Stimulated activated CD4-positive, alpha-beta T cell treated with anti-CD3 and anti-CD28 coated beads, Interleukin-4, amount 100 ng/mL, for 1 hour (primary cell): ENCODE measurements at places on chromosomes 2 and 18.

DNA sequence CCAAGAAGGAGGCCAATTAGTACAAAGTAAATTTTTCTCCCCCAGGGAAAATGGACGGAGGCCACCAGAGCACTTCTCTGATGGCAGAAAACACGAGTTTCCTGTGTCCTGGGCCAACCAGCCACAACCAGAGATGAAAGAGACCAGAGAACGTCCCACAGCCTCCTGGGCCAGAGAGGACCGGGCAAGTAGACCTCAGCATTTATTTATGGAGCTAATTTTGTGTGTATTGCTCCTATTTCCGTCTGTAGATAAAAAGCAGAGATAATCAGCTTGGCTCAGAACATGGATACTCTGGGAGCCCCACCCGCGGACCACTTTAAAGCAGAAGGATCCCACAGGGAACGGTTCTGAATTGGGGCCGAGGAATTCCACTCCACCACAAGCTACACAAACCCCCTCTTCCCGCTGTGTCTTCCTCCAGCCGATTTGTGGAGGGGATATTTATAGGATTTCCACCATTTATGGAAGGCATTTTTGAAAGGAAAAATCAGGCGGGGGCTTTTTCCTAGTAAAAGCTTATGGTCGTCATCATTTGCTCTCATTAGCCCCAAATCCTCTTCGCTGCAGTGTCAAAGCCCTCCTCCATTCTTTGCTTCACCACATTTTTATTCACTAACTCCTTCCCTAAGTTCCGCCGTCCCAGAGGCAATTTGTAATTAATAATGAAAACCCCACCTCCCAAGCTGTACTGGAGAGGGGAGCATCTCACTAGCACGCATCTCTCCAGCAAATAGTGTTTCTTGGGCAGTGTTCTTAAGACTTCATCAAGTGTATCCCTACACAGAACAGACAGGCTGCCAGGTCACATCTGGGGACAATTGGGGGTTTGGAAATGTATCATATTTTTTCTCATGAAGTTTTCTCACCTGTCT lies 43.7 kb upstream of the TWIST2 start:
- no peak for DNase-seq

DNA sequence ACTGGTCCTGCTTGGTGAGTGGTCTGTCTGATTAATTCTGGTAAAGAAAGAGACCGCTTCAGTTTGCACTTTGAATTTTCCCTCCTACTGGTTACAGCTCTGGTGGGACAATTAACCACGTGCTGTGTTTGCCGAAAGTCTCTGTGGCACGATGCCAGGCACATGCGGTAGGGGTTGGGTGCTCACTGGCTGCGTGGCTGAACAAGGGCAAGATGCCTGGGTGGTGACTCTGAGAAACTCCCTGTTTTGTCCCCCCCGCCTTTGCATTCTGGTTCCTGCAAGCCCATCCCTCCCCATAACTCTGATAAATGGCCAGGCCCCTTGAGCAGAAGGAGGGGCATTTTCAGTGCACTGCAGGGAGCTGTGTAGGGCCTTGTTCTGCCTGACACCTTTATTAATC lies 206.1 kb downstream of the TFCP2L1 start:
- no peak for DNase-seq

DNA sequence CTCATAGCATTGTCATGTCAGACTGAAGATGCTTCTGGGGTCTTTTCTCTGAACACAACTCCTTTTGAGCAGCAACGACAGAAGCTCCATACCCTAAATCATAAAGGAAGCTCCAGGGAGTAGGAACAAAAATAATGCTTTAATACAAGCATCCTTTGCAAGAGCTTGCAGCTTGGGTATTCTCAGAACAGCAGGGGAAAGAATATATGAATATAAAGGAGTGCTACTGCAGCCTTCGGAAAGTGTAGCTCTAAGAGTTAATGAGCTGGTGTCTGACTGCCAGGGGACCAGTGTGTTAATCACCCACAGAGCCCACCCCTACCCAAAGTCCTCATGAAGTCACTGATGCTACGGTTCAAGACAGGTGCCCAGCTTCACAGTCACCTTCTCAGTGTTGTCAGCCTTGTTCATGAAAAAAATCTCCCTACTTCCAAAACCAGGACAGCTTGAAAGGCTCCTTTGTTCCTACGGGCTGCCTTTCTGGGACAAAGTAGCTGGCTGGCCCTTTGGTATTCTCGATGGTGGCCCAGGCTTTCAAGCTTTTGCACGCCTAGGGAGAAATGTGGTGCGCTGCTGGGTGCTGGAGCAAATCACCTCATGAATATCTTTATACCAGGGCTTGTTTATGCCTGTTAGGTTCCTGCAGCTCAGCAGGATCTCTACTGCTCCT lies 259.7 kb downstream of the CMPK2 start:
- DNase-seq, result no peak

GRCh38 chr2:32274289-32274688 lies 3.4 kb upstream of the YIPF4 start:
- no peak for DNase-seq

DNA sequence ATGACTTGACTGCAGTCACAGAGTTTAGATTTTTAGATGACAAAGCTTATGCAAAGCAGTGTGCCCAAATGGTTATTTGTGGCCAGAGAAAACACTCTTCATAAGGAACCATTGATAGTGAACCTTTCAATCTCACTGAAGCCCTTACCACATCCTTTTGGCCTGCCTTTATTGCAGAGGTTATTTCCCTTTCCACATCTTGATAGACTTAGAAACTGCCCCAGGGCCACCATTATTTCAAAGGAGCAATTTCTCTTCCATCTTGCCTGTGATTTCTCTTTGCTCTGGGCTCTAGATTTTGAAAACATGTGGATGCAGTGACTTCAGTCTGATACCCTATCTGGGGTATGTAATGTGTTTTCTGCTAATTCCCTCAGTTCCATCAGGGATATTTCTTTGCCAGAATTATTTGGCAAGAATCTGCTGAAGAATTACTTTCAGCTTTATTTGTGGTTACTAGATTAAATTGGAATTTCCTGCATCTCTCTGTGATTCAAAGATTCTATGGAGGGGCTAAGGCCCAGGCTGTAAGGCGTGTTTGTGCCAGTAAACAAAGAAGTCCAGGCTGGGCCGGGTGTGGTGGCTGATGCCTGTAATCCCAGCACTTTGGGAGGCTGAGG lies 51.0 kb downstream of the MOGAT1 start:
- no peak for DNase-seq

GRCh38 chr2:29206941-29207340 lies 91.7 kb downstream of the CLIP4 start:
- DNase-seq, result no peak

GRCh38 chr2:239803102-239803765 lies 221.9 kb downstream of the NDUFA10 start:
- DNase-seq, result no peak

- no peak for DNase-seq
Measured at GRCh38 chr18:74567822-74568221, 29.8 kb upstream of the ZNF407 start.

DNA sequence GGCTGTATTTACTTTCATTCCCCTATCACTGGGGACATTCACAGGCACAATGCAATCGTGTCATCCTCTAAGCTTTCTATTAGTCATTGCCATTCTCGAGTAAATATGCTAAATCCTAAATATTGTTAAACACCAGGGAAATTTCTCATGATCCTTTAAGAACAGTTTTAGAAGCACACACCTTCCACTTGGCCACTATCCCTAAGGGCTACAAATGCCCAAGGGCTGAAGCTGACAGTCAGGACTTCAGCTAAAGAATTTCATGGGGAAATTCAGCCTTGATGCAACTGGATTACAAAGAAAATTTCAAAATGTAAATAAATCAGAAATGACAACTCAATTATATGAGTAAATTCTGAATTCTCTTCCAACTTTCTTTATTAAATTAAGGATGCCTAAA lies 163.1 kb upstream of the PID1 start:
- DNase-seq, result no peak

DNA sequence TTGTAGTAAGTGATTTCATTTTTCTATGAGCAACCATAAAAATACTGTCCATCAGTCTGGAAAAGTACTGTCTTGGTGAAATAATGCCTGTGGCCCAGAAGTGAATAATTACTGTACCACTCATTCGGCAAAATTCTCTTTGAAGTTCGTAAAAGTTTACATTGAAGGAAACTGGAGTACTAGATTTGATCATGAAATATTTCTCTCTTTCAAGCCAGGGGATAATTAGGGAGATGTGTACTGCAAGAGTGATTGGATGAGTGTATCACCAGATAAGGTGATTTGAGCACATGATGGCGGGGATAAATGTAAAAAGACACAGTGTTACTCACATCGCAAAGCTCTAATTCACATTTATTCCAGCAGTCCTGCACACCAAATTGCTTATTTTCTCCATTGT lies 883.2 kb upstream of the PIK3C3 start:
- no peak for DNase-seq

DNA sequence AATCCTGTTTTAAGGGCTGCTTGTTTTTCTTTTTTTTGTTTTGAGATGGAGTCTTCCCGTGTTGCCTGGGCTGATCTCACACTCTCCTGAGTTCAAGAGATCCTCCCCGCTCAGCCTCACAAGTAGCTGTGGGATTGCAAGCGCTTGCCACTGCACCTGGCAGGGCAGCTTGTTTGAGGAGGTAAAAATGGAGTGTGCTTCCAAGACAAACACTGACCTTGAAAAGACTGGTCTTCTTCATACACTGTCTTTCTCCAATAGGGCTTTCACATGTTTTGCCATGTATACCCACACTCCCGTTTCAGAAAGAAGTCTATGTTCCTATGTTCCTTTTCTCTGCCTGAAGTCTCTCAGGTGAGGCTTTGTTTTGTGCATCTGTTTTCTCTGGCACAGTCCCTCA lies 32.6 kb upstream of the LDAH start:
- DNase-seq, result no peak

GRCh38 chr18:35696307-35696706 lies 114.8 kb downstream of the GALNT1 start:
- no peak for DNase-seq

GRCh38 chr18:11871501-11871900 lies 20.3 kb downstream of the CHMP1B start:
- DNase-seq, result no peak

DNA sequence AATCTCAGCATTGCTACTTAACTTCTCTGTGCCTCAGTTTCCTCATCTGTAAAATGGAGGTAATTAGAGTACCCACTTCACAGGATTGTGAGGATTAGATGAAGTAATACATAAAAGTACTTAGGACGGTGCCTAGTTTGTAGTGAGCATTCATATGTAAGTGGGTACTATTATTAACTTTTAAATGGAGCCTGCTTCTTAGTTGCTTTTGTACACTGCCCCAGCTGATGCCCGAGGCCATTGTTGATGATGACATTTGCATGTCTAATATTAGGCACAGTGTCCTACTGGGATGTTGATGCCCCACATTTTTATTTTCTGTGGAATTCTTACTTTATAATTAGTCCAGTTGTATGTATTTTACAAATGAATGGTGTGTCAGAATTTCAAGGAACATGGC lies 79.7 kb upstream of the STON1 start:
- DNase-seq, result no peak

DNA sequence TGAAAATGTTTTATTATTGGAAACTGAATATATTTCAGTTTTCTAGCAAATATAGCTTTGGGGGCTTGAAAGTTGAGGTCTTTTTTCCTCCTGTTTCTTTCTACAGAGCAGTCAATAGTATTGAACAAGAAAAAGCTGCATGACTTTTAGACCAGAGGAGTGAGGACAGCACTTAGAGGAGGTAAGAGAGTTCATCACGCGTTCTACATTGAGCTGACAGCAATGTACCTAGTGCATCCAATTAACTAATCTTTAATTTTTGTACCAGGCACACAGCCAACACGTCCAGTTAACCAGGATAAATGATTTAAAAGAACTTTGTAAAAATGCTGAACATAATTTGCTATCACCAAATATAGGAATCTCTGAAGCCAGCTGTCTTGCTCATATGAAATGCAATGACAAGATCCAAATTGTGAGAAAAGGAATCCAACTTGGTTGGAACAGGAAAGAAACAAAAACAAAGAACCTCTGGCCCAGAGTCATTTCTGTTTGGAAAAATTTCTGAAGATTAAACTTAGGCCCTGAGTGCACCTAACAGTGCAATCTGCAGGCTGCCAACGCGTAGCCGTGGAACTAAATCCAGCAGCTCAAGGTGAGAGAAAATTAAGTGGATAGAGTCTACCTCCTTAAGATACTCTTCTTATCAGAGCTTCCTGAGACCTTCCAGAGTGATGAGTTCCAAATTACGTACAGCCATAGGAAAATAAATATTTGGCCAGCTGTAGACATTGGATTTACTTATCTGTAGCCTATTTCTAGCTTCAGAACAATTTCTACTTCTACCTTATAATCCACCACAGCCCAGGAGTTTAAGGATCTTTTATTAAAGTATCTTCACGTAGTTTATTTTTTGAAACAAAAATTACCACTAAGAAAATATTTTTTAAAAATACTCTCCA lies 20.6 kb upstream of the SPTBN1 start:
- DNase-seq, result no peak

DNA sequence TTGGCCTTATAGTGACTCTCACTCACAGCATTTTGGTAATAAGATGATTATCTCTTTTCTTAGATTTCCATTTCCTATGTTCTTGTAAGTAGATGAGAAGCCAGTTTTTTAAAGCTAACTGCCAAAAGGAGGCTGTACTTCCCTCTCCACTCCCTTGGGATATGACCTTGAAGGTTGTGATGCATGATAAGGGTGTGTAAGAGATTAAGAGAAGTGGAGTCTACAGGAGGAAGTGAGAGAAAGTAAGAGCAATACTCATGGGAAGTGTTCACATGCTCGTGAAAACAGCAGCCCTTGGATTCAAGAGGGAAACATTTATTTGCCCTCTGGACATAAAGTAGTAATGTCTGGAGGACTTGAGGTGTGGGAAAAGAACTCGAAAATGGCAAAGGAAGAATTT lies 171.5 kb downstream of the EVA1A start:
- no peak for DNase-seq

GRCh38 chr2:69932596-69932922 lies 17.6 kb downstream of the MXD1 start:
- DNase-seq, result no peak

DNA sequence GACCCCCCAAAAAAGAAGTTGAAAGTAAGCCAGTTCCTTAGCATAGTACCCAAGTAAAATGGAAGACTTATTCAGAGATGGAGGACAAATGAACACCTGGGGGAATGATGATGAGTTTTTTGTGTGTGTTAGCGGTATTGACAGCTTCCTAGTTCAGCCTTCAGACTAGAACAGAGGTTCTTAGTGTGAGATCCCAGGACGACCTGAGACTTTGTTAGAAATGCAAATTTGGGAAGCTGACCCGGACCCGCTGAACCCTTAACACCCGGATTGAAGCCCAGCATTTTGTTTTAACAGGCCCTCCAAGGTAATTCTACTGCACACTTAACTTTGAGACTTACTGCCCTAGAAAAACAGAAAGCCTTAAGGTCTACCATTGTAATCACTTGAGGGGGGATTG lies 20.3 kb downstream of the SPOPL start:
- DNase-seq, result no peak

GRCh38 chr2:161088658-161089350 lies 71.4 kb upstream of the TANK start:
- DNase-seq, result no peak

DNA sequence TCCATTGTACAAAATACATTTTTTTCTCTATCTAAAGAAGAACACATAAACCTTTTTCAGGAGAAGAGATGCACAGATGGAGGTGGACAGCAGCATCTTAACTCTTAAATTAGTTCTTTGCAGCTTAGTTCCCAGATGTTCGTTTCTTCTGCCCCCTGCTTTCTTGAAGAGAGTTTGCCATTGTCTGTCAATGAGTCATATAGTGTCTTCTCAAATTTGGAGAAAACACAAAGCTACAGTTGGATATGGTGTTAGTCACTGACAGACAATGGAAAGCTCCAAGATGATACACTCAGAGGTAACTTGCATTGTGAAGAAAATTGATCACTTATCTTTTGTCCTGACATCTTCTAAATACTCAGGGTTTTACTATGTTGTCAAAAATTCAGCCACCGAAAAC lies 48.8 kb upstream of the TMEFF2 start:
- no peak for DNase-seq
